ENCODE measurements at places on chromosomes 6 and 20. TPM values are rescaled to one million over a fixed set of nuclear protein-coding genes. Genes with fewer than 3 reads are reported as not detected.

The SCAF8 gene
- 22.6 TPM for total RNA-seq

GRCh38 chr6:133788556-133788955, 100.4 kb upstream of the TCF21 start:
- DNase-seq: no peak

- no peak for DNase-seq
These were observed 6.7 kb upstream of the HSF2 start for GRCh38 chr6:122392564-122393350.

GRCh38 chr6:4351520-4352321, 216.3 kb upstream of the ECI2 start:
- DNase-seq: no peak

- DNase-seq: no peak
These were observed 1.3 kb downstream of the ZKSCAN3 start for GRCh38 chr6:28351087-28351486.

The PEX6 gene
- total RNA-seq: 21.2 TPM

The RBM39 gene
- 326 TPM for total RNA-seq

All from esophagus squamous epithelium (tissue), 5 donors.